ENCODE measurements at places on chromosomes 4 and X. TPM values are rescaled to one million over a fixed set of nuclear protein-coding genes. Genes with fewer than 3 reads are reported as not detected.

The SMAD1 gene
- 0.65 TPM for total RNA-seq

The BBS12 gene
- total RNA-seq = 1.4 TPM

The ABCB7 gene
- 23.0 TPM for total RNA-seq

The TNMD gene
- not detected for total RNA-seq

The DEFB131A gene
- not detected for total RNA-seq

The MTNR1A gene
- total RNA-seq = not detected

The F11 gene
- total RNA-seq = not detected

The DMD gene
- not detected for total RNA-seq

The ENOPH1 gene
- 45.3 TPM for total RNA-seq

The IBSP gene
- total RNA-seq = not detected

The PABPC1L2B gene
- total RNA-seq = not detected

The MAGEA11 gene
- total RNA-seq = not detected

The CNKSR2 gene
- 11.0 TPM for total RNA-seq

The CENPVL1 gene
- total RNA-seq = not detected
